Forelimb muscle (tissue), 1 donor: ENCODE measurements at places on chromosomes 13 and 19. TPM values are rescaled to one million over a fixed set of nuclear protein-coding genes. Genes with fewer than 3 reads are reported as not detected.

DNA sequence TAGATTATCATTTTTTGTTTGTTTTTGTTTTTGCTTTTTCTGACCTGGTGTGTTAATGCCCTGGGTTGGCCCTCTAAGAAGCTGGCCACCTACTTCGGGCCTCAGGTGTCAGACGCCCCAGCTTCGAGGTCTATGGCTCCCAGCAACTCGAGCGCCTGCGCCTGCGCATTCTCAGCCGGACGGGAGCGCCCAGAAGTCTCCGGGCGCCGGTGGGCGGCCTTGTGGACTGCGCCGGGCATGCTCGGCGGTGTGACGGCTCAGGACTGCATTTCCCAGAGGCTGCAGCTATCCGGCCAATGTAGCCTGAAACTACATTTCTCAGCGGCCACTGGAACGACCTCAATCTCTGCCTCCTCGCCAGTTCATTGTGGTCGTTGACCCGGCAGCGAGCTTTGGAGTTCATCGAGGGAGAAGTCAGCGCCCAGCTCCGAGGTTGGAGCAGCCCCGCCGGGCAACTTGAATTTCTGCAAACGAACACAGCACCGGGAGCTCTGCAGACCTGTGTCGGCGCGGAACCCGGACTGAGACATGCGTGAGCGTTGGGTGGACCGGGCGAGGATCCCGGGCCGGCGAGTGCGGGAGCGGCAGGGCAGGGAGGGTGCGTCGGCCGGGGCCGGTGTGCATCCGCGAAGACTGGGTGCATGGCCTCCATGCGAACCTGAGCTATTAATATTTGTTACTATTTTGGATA is at the start of gene ZNF30:
Gene ZNF30, plus strand, starts transcription at position 219 of the 691 bp plus-strand sequence. CDS start 3,045 bp downstream, outside the sequence.
- DNase-seq: peak; percentile 65

GRCh38 chr13:114067886-114068651 is 64.4 kb downstream of the RASA3 start:
- no peak for DNase-seq

- no peak for DNase-seq
These were observed 6.1 kb downstream of the BEST2 start for GRCh38 chr19:12757544-12758274.

Gene LRP3
- polyA plus RNA-seq: 19.2 TPM

Gene ADPRHL1
- polyA plus RNA-seq: 295 TPM
